T-helper 2 cell (primary cell): ENCODE measurements at places on chromosomes 7 and 10.
A peak's percentile ranks its signal among the peaks of the same experiment; 100 is the strongest.

GRCh38 chr10:95260397-95260881 lies 30.4 kb downstream of the PDLIM1 start:
- DNase-seq, result no peak

GRCh38 chr10:48900371-48900801 lies 39.3 kb downstream of the LRRC18 start:
- DNase-seq, result no peak

GRCh38 chr7:11749629-11750028 lies 82.4 kb downstream of the THSD7A start:
- no peak for DNase-seq

DNA sequence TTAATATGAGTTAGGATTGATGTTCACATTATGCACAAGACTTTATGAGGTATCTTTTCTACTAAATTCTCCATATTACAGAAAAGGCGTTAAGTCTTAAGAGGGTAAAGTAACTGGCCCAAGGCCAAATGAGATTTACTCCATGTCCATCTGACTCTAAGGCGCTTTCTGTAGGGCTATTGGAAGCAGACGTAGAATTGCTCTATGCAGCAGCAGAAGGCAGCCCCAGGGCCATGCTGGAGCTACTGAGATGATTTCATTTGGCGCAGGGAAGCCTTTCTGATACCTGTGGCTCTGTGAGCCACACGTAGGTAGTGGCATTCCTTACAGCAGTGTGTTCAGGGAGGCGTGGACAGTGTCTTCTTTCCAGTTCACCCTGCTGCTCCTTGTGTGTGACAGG lies 133.1 kb downstream of the SH2D4B start:
- DNase-seq, result no peak

GRCh38 chr7:58086461-58086860 lies 636.5 kb downstream of the ZNF716 start:
- DNase-seq, result no peak

DNA sequence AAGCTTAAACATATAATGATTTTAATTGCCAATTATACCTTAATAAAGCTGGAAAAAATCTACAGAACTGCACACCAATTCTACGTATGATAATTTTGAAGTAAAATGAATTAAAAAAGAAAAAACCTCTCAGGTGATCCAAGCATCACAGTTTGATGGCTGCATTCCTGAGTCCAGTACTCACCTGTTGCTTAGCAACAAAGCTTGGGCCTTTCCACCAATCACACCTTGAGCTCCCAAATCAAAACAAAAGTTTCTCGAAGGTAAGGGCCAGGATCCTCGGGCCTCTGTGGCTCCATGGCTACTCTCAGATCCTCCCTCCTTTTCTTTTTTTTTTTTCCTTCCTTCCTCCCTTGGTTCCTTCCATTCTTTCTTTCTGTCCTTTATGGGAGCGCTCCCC lies 137.2 kb upstream of the PCBD1 start:
- DNase-seq, result no peak

GRCh38 chr7:116317907-116318306 lies 107.6 kb downstream of the TES start:
- no peak for DNase-seq

DNA sequence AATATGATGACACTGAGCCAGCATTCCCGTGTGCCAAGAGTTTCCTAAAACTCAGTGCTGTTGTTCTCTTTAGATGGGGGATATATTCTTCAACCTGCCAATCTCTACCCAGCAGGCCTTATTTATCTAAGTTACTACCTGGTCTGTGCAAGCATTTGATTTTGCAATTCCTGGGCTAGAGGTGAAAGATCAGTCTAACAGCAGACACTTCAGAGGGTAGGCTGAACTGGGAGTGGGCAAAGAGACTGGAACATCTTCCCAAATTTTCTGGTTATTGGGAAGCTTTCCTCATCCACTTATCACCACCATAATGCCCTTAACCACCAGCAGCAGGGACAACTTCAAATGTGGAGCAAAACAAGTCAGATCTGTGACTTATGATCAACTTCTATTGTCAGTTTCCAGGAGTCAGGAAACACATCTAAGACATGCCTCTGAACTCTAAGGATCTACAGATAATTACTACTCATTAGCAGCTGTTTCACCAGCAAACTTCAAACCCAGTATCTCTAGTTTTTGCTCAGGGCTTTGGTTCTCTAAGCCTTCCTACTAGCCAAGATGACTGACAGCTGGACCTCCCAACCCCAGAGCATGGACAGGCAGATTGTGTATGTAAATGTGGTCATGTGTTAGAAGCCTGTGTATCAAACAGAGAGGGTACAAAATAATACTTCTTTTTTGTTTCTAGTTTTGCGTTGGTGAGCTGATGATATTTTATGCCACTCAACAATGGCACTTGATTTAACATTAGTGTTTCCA lies 1.0 kb downstream of the ASAH2 start:
- DNase-seq, result no peak

- DNase-seq, result no peak
Observed at GRCh38 chr7:99762680-99763327, 21.2 kb downstream of the CYP3A4 start.

- DNase-seq, result peak; percentile 75
Observed at GRCh38 chr10:48306870-48307710, 613 bp downstream of the MAPK8 start.

- DNase-seq, result no peak
Observed at GRCh38 chr10:90042075-90042474, 340.7 kb downstream of the KIF20B start.

- no peak for DNase-seq
Observed at GRCh38 chr7:54292171-54292925, 249.8 kb upstream of the VSTM2A start.

- DNase-seq, result no peak
Observed at GRCh38 chr7:47035522-47035921, 546.4 kb downstream of the TNS3 start.

DNA sequence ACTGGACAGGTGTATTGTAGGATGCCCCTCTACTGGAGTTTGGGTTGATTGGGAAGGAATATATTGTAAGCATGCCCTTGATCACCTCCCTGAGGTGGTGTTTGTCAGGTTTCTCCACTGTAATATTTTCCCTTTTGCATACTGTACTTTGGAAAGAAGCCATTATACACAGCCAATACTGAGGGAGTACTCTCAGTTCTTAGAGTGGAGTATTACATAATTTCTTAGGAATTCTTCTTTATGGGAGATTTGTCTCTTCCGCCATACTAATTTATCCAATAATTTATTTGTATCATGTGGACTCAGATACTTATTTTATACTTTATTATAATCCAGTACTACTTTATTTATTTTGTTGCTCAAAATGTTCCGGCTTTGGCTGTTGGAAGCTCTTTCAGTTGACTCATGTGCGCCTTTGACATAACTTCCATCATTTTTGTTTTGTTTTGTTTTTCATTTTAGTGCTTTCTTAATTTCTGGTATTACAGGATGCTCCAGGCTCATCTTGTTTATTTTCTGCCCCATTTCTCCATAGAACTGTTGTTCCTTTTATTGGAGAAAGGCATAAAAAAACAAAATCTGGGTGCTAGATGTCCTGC lies 29.7 kb downstream of the MKLN1 start:
- no peak for DNase-seq

DNA sequence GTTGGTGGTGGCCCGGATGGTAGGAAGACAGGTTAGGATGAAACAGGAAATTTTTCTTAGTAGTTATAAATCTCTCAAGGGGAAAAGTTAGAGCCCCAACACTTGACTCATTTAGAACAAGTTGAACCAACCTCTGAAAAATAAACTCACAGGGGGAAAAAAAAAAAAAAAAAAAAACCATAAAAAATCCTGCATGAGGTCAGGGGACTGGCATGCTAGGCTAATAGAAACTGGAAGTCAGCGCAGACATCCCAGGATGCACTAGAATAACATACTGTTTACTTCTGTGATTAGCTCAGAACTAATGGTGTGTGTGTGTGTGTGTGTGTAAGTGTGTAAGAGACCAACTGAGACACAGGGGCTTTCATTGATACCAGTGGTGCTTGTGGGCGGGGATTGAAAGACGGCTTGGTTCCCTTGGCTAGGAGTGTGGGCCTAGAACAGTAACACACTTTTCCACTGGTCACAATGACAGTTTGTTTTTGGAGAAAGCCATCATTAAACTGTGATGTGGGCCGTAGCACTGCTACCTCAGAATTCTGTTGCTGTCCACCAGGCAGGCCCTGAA lies 491.6 kb upstream of the GALNT17 start:
- no peak for DNase-seq

DNA sequence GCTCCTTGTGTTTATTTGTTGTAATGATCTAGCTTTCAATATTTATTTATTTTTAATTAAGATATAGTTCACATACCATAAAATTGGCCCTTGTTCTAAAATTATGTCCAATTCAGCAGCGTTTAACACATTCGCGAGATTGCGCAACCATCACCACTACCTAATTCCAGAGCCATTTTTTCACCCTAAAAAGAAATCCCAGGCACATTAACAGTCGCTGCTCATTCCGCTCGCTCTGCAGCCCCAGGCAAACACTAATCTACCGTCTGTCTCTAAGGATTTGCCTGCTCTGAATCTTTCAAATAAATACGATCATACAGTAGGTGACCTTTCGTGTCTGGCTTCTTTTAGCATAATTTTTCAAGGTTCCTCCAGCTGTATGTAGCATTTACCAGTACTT lies 616.7 kb downstream of the CALN1 start:
- no peak for DNase-seq

- no peak for DNase-seq
Observed at GRCh38 chr7:134153493-134154136, 26.5 kb downstream of the LRGUK start.

DNA sequence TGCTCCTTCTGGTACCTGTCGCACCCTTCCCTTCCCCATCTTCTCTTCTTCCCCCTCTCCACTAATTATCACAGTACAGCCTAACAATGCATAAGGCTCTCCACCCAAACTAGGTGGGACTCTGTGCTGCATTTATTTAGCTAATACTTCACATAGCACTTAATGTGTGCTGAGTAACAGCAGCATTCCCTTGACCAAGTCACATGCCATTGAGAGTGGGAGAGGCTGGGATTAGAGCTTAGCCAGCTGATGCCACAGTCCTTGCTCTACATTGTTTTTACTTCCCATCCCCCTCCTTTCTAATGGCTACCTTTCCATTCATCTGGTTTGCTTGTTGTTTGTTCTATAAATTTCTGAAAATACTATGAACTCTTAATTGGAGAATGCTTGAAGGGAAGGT lies 426.9 kb downstream of the LRMDA start:
- no peak for DNase-seq

GRCh38 chr10:7967035-7967434 lies 87.5 kb upstream of the GATA3 start:
- no peak for DNase-seq

DNA sequence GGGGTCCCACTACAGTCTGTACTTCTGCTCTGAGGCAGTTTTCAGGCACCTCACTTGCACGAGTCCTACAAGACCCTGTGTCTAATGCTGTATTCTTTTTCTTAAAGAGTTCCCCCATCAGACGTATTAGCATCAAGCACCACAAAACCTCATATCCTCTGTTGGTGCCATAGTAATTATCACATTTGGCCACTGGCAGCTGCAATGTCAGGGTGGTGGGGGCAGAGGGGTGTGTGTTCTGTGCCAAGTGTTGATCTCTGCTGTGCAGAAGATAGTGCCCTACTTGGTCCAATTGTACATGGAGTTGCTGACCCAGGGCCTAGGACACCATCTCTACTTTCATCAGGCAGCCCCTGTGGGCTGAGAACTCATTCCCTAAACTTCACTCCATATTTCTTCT lies 20.0 kb upstream of the JAZF1 start:
- no peak for DNase-seq

- DNase-seq, result no peak
Observed at GRCh38 chr10:53284615-53285182, 512.1 kb upstream of the MBL2 start.

DNA sequence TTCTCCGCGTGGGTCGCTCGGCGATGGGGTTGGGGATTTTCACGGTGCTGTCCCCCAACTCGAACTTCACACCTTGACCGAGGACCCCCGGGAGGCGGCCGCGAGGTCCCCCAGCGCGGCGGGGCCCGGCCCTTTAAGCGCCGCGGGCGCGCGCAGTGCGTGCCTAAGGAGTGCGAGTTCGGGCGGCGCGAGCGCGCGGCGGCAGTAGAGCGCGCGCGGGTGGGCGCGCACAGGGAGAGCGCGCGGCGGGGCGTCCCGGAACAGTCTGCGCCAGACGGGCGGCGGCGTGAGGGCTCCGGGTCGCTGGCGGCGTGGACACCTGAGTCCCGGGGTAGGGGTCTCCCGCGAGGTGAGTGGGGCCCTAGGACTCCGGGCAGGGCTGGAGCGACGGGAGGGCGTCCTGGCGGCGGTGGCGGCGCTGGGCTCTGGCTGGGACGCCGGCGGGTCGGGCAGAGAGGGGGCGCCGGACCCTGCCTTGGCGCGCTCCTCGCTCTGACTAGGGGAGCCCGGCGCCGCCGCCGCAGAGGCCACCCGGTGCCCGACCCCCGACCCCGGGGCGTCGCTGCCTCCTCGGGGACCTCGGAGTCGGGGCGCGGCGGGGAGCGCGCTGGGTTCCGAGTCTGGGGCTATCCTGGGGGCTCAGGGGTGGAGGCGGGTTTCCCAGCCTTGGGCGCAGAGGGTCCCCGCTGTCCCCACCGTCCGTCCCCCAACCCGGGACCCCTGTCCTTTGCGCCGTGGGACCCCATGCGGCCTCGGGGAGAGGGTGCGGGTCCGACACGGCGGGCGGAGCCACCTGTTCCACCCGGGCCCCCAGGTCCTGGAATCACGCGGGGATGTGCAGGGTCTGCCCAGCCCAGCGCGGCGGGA lies at the start of gene PROSER2:
PROSER2 (plus strand) TSS at position 235 of the 867 bp plus-strand sequence. CDS start 28,722 bp downstream, outside the sequence.
- DNase-seq, result no peak

- DNase-seq, result no peak
Observed at GRCh38 chr10:13528875-13529713, at the start of gene BEND7. TSS of gene BEND7 (minus strand) at chr10:13529014. CDS start at chr10:13528533, 481 bp downstream.
